MCF 10A (cell line): ENCODE measurements at places on chromosomes 4 and X.

GRCh38 chrX:149469406-149469805 lies 35.7 kb downstream of the IDS start:
- no peak for DNase-seq

GRCh38 chr4:169268951-169269760 lies 1.6 kb downstream of the SH3RF1 start:
- DNase-seq: peak; percentile 60

GRCh38 chr4:184487503-184487902 lies 13.2 kb upstream of the IRF2 start:
- no peak for DNase-seq

DNA sequence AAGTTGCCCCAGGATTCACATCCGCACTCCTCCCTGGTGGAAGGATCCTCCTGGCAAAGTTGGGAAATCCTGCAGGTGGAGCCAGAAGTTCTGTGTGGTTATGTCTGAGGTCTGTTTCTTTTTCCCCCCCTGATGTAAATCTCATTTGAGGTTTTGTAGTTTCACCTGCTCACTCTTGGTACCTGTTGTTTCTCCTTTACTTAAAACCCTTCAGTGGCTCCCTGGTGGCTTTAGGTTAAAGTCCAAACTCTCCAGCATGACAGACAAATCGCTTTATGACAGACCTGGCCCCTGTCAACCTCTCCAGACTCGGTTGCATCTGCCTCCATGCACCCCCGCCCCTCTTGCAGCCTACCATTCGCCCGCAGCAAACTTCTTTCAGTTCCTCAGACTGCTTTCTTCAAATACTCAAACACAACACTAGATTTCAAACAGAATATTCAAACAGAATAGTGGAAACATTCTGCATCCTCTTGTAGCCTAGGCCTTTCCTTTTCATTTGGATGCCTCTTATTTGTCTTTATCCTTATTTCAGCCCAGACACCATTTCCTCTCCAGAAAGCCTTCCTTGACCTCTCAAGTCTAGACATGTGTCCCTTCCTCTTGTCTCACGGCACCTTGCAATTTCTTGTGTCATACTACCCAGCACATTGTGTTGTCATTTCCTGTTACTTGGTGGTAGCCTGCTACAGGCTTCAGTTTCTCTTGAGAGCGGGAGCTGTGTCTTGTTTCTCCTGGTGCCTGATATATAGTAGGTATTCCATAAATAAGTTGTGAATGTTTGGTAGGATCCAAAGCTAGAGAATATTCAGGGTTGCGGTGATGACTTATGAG lies 24.8 kb downstream of the IL13RA1 start:
- DNase-seq: peak; percentile 36

DNA sequence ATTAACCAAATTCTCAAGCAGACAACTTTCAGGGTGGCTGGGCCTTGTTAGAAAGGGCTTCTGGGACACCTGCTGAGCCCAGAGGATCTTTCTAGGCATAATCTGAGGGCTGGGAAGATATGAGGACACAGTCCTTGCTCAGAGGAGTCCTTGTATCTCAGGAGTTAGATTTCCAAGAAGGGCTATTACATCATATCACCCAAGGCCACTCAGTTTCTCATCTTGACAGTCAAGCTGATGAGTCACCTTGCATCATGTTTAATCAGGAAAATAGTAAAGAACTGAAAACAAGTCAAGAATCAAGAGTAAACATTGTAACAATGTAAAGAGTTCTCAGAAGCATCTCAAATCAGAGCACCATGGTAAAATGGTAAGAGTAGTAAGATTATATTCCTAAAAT lies 4.0 kb downstream of the PCYT1B start:
- DNase-seq: peak; percentile 62

GRCh38 chr4:1244081-1244977 lies 4.6 kb downstream of the CTBP1 start:
- no peak for DNase-seq

DNA sequence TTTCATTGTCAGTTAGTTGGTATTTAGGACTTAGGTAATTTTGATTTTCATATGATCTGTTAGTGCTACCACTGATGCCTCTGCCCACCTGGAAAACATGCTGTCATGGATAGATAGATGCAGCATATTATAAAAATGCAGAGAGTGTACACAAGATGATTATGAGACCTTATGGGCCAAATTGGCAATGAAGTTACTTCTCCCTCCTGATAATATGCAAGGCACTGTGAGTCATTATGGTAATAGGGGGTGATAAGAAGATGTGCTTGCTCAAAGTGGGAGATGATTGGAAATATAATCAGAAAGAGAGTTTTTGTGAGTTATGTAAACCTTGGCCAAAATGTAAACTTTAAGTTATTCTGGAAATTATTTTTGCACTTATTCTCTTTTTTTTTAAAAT lies 56.6 kb upstream of the RHOH start:
- DNase-seq: no peak

GRCh38 chrX:119266364-119266995 lies 30.4 kb downstream of the PGRMC1 start:
- peak; percentile 37 for DNase-seq

DNA sequence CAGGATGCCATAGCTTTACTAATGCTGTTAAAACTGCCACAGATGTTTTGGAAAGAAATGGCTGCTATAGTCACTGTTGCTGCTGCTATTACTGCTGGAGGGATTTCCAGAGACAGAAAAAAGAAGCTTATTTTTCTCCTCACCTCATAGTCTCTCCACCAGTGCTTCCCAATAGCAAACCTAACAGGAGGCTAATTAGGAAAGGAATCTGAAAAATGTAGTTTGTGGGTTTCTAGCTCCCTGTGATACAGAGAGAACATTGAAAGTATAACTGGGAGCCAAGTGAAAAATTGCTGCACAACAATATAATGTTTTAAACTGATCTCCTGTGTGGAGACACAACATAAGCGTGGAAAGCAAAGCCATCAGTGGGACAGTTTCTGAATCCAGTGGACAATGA lies 8.6 kb upstream of the TSPAN7 start:
- no peak for DNase-seq

DNA sequence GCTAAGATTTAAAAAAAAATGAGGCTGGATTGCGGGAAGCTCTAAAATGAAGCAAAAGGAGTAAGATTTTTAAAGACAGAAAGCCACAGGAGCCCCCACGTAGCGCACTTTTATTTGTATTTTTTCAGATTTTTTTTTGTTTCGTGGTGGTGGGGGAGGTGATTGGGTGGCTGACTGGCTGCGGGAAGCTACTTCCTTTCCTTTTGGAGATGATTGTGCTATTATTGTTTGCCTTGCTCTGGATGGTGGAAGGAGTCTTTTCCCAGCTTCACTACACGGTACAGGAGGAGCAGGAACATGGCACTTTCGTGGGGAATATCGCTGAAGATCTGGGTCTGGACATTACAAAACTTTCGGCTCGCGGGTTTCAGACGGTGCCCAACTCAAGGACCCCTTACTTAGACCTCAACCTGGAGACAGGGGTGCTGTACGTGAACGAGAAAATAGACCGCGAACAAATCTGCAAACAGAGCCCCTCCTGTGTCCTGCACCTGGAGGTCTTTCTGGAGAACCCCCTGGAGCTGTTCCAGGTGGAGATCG lies 908 bp downstream of the PCDH10 start:
- DNase-seq: no peak

- no peak for DNase-seq
Observed at GRCh38 chr4:102809691-102810090, 17.7 kb downstream of the UBE2D3 start.

GRCh38 chrX:47590984-47591383 lies 8.7 kb downstream of the TIMP1 start:
- no peak for DNase-seq

DNA sequence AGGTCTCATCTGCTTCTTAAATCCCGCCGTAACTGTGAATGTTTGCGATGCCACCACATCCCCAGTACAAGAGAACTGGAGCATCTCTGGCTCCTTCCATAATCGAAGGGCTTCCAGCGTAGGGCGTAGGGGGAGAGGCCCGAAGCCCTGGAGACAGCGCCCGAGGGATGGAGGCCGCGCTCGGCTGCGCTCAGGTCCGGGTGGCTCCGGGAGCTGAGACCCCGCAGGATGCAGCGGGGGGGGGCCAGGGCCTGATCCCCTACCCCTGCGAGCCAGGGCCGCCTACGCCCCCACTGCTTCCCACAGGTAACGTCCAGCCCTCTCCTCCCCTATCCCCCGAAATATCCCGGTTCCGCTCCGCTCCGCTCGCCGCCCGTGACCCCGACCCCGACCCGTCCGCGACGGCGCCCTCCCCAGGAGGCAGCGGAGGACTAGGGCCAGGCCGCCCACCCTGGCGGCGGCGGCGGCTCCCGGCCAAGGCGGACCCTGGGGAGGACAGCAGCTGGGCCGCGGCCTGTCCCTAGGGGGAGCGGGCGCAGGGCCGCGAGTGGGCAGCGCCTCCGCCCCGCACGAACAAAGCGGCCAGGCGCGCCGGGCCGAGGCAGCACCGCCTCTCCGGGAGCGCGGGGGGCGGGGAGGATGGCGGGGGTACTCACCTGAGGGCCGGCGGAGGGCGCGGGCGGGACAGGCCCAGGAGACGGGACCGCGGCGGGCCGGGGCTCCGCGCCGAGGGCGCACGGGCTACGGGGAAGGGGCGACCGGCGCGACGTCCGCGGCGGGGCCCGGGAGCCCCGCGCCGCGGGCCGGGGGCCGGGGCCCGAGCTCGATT lies 723 bp downstream of the WDFY3 start:
- peak; percentile 39 for DNase-seq

- peak; percentile 14 for DNase-seq
Observed at GRCh38 chr4:181966104-181966551, 277.1 kb upstream of the TENM3 start.

GRCh38 chr4:1348014-1348513 lies 1.1 kb downstream of the UVSSA start:
- DNase-seq: no peak

- DNase-seq: peak; percentile 69
Observed at GRCh38 chr4:181661090-181661489, 582.1 kb upstream of the TENM3 start.

- DNase-seq: no peak
Observed at GRCh38 chrX:43530837-43531236, 125.3 kb upstream of the MAOA start.

GRCh38 chrX:65902011-65902410 lies 137.9 kb downstream of the VSIG4 start:
- DNase-seq: no peak

DNA sequence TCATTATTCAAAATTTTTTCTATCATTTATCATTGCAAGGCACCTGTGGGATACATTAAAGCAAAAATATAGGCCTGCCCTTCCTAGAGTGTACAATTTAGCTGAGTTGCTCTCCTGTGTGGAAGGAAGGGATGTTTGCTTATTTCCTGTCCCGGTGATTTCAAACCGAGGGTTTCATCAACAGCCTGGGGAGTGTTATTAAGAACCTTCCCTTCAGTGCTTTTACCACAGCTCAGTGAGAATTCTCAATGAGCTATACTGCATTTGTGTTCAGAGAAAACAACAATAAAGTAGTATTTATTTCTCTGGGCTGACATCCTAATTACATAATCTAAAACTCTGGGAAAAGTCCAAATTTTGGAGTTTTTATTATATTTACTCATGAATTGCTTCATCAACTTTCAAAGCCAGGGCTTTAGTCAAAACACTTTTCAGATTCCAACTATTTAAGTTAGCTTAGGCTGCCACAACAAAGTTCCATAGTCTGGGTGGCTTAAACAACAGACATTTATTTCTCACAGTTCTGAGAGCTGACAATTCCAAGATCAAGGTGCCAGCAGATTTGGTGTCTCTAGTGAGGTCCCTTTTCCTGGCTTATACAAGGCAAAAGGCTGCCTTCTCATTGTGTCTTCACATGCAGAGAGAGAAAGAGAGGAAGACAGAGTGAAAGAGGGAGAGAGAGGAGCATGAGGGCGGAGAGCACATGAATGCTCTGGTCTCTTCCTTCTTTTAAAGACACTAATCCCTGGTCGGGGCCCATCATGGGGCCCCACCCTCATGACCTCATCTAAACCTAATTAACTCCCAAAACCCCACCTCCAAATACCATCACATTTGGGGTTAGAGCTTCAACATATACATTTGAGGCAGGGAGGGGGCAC lies 62.6 kb downstream of the MMRN1 start:
- peak; percentile 17 for DNase-seq

DNA sequence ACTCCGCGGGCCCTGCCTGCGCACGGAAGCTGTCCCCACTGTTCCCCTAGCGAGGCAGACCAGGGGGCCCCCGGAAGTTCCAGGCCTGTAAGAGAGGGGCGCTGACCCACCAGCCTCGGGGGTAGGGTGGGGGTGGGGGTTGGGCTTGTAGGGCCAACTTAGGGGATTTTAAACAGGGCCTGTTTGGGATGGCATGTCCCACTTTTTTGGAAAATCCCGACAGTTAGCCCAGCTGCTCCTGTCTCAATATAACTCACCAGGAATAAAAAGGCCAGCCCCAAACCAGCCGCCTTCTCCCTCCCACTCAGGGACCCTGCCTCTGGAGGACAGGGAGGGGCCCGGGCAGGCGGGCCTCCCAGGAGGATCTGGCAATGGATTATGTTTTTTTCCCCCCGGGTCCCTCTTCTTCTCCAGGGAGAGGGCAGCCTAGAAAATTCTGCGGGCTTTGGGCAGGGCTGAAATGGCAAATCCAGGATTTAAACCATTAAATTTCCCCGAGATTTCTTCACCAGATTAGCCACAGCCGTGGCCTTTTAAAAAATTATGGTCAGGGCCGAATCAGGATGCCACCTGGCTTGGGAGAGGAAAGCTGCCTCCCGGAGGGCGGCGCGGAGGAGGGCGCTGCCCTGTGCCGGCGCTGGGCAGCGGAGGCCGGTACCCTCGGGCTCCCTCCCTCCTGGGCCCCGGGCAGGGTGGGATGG lies 957 bp downstream of the PPP2R2C start:
- DNase-seq: no peak

DNA sequence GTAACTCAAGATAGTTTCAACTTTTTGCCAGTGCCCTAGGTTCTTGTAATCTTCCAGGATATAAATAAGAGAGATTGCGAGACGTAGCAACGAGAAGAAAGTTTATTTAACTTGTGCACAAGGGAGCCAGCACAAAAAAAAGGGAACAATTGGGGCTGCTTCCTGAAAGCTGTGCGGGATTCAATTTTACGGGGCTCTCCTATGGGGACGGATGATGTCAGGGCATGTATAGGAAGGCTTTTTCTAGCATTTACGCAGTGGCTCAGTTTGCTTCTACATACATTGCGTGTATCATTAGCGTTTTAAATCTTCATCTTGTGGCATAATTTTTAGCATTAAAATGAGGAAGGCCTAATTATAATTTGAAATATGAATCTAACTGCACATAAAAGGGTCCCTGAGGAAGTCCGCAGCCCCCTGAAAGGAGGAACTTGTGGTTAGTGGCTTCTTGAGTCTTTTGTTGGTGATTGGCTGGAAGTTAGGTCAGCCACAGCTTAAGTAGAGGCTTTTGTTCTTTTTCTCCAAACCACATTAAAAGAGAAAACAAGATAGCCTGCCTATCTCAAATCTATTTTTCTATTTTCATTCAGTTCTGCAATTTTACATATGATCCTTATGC lies 668.2 kb upstream of the NDST4 start:
- DNase-seq: no peak

DNA sequence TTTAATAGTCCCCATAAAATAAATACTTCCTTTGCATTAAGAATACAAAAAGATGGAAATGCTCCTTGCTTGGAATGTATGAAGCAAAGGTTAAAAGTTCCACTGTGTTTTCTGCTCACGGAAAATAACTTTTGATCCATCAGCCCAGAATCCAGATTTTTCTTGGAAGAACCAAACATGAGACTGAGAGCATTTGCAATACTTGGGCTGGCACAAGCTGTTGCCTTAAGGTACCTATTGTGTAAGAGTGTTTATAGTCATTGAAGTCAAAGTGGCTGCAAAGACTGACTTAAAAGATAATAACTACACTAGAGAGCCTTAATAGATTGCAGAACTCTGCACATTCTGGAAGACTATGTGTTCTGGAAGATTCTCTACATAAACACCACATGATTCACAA lies 281.4 kb downstream of the RAB28 start:
- DNase-seq: peak; percentile 14
